ENCODE measurements at places on chromosomes 1 and 21.
A peak's percentile ranks its signal among the peaks of the same experiment; 100 is the strongest.

DNA sequence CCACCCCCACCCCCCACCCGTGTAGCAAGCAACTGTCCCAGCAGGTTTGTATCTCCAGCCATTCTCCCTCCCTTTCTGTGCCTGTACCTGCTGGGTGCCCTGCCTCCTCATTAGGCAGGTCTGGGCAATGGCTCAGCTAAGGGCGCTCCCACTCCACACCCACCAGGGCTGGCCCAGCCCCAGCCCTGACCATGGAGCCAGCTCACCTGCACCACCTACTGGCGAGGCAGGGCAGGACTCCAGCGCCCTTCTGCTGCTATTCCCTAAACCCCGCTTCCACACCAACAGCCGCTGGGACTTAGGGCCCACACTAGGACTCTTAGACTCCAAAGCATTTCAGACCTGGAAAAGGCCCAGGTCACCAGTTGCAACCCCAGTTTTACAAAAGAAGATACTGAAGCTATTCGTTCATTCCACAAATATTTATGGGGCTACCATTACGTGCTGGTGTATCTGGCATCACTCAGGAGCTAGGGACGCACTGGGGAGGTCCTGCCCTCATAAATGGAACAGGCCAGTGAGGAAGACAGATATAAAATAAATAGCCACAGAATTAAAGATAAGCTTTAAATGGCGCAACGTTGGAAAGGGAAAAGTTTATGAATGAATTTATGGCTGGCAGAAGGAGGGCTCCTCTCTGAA is 24.0 kb downstream of the PGLYRP3 start:
- no peak for DNase-seq

GRCh38 chr21:42315296-42315891 is at the start of gene TFF3:
Gene TFF3, minus strand, starts transcription at chr21:42315409. Its CDS starts 35 bp downstream, at chr21:42315374.
- DNase-seq, result no peak

- DNase-seq, result no peak
These were observed 84.3 kb downstream of the HS2ST1 start for GRCh38 chr1:86998727-86999126.

DNA sequence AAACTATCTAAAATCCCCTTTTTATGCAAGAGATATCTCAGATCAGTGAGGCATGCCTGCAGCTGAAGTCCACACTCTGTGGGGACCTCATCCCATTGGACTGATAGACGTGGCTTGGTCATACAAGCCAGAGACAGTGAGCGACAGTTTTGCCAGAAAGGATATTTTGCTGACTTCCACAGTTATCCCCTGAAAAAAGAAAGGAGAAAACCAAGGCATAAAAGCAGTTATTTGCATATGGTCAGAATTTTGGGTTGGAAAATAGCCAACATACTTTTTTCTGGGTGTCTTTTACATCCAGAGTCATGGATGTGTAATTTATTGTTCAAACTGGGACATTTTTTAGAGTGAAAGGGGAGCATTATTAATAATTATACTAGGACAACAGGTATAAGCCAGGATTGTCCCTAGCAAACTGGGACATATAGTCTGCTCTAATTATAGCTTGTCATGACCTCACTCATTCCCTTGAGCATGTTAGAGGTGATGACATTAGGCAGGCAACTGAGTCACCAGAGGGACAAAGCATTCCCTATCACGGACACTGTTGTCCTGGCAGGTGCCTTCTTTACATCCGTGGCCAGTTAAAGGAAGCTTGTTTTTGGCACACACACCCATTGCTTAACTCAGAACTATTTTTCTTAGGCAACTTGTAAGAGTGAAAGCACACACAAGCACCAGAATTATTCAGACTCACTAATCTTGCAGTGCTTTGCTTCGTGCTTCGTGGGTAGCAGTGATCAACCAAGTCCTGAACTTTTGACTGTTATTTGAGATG is 65.5 kb downstream of the PRRX1 start:
- no peak for DNase-seq

DNA sequence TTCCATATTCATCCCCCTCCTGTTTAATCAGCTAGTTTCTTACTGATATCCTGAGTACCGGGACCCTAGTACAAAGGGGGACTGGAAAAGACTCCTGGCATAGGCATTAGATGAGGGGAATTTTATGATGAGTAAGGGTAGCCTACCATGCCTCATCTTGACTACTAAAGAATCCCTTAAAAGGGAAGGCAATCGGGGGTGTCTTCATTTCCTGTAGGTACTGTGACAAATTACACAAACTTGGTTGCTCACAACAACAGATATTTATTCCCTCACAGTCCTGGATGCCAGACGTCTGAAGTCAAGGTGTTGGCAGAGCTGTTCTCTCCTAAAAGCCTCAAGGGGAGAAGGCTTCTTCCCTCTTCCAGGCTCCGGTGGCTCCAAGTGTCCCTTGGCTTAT is 28.9 kb upstream of the RUNX1 start:
- DNase-seq, result no peak

- DNase-seq, result no peak
These were observed 2.2 kb downstream of the RNF19B start for GRCh38 chr1:32962248-32962896.

DNA sequence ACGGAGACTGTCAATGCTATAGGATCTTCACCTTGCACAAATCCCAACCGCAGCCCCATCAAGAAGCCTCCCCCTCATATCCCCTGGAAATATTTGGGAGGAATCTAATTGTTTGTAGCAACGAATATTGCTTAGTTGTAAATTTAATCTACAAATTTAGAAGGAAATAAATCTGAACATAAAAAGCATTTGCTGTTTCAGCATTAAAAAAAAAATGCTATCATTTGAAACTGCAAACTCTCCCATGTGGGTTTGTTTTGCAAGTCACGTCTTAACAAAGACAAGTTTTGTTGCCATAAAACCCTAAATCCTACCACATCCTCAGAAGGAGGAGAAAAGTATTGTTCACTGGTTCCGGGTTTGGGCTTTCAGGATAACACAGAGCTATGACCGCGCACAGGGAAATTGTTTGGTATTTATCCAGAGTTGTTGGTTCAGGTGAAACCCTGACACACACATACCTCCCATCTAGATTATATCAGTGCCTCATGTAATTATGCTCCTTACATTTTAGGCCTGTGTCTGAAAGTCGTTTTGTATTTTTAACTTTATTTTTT is 279.6 kb downstream of the TM2D1 start:
- no peak for DNase-seq

- DNase-seq, result no peak
These were observed 87.2 kb upstream of the CHODL start for GRCh38 chr21:18157406-18157805.

DNA sequence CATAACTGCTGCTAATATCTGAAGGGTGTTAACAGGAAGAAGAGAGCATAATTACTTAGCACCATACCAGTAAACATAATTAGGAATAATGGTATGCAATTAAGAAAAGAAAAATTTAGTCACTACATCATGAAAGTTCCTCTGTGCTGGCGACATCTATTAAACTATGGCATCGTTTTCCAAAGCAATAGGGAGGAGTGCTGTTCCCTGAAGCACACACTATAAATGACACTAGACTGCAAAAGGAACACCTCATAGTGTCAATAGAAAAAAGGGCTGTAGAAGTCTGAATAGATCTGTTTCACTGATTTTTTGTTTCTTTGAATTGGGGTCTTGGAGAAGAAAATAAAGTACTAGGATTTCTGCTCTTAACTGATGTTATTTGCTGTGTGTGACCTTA is 773.6 kb upstream of the B3GALT2 start:
- no peak for DNase-seq

DNA sequence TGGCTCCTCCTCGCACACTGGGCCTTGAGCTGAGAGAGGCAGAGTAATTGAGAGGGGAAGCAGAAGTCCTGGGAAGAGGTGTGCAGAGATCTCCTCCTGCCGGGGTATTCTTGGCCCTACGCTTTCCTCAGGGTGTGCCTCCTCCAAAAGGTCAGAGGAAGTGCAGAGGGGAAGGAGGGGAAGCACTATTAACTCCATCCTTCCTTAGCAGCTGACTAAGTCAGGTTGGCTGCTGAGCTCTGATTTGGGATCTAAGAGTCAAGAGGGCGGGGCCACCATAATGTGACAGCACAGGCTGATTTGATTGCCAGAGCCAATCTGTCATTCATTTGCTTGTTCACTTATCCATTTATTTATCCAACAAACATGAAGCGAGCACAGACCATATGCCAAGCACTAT is 12.3 kb downstream of the ATP2B4 start:
- DNase-seq, result no peak

GRCh38 chr1:58979086-58979485 is 195.2 kb upstream of the JUN start:
- DNase-seq, result no peak

- DNase-seq, result no peak
These were observed 173.2 kb downstream of the RRAGC start for GRCh38 chr1:38686167-38686926.

DNA sequence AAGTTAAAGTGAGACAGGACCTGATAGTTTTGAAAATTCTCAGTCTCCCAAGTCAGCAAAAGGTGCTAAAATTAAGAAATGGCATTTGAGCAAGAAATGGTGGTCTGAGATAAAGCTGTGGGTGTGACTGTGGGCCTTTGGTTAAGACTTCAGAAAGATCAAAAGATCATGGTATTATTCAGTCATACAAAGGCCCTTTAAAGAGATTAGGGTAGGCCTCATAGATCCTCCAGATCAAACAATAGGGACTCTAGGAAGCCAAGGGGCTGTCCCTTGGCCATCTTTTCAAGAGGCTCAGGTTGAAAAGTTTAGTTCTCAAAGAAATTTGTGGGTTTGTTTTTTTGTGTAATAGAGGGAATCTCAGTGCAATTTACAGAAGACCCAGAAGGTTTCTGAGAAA is 8.4 kb downstream of the HMGB4 start:
- no peak for DNase-seq

DNA sequence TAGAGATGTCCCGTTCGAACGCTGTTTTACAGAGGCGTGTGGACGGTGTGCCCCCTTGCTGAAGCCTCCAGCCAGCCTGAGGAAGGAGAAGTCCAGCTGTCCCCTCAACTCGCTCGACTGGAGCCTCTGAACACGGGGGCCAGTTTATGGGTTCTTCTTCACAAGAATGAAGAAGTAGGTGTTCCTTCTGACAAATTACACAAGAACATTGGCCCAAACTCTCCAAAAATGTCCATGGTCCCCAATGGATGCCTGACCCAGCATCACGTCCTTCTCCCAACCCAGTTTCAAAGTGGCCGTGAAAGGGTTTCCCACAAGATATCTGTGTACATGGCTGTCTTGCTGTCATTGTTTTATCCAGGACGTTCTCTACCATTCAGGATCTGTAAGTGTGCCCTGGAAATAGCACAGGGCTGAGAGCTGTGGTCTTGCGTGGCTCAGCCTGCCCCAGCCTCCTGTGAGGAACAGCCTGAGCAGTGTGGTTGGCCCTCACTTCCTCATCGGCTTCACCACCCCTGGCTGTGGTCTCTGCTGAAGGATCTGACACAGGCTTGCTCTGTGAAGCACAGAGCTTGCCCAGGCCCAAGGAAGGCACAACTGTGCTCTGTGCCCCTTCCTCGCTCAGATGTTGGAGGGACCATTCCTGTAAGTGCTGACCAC is 1.0 kb upstream of the S100B start:
- DNase-seq, result peak; percentile 29

DNA sequence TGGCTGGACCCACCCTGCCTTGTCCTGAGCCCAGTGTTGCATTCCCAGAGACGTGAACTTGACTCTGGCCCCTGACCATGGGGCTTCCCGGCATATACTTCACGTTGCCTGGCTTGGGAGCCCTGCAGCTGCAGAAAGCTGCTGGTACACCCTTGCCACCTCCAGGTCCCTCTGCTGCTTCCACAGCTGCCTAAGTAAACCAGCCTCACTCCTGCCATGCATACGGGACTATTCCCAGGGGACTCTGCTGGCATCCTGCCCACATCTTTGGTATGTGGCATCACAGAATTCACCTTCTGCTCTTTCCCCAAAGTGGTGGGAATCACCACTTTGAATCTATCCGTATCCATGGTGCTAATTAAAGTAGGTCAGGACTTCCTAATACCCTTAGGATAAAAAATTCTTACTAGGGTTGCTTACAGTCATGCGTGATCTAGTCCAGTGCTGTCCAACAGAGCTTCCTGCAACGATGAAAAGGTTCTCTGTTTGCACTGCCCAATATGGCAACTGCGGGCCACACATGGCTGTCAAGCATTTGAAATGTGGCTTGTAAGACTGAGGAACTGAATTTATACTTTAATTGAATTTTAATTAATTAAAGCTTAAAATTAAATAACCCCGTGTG is 203.0 kb downstream of the GRIK3 start:
- no peak for DNase-seq

DNA sequence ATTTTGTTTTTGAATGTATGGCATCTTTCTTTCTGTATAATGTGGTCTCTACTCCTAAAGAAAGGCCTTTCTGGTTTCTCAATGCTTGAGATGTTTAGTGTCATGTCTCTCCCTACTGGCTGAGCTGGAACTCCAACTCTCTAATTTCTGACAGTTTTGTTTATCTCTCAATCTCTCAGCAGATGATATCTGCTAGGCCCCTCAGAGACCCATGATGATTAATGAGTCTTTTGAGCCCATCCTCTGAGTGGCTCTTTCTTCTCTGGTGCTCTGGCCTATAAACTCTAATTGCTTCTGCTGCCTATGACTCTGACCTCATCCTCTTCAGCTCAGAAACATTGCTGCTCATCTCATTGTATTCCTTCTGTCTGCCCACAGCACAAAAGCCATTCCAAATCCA is 46.6 kb downstream of the CRB1 start:
- DNase-seq, result no peak

DNA sequence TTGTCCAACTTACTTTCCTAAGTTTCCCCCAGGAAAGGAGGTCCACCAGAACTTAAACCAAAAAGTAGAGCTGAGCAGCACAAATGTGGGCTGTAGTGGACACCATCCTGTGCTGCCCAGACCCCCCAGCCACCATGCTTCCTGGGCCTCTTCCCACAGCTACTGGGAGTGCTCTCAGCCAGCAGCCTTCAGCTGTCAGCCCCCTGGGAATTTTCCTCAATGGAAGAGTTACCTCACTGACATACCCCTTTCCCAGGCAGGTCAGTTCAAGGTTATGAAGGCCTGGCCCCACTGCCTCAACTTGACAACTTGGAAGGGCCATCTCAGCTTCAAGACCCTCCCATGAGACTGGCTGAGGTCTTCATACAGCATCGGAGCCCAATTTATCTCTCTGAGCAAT is 47.7 kb downstream of the CDCP2 start:
- DNase-seq, result no peak

GRCh38 chr1:177270863-177271262 is 100.1 kb downstream of the BRINP2 start:
- DNase-seq, result no peak

GRCh38 chr1:32334864-32335534 is 1.0 kb downstream of the MARCKSL1 start:
- peak; percentile 47 for DNase-seq

- DNase-seq, result no peak
These were observed 124.5 kb downstream of the IGSF21 start for GRCh38 chr1:18232052-18232451.

- no peak for DNase-seq
These were observed 13.2 kb upstream of the TUFT1 start for GRCh38 chr1:151526735-151527525.

DNA sequence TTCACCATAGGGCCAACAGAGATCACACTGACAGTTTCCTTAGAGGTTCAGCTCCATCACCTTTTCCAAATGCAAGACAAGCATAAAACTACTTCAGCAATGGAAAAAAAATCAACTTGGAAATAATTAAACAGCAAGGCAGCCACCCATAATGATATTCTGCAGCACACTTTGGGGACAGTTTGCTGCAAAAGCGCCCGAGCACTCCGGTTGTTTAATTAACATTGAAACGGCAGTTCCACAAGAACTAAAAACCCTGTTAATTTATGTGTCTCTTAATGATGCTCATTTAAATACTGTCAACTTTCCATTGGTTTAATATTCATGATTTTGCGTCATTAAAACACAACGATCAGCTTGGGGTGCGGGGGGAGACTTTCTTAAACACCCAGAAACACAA is 153.2 kb downstream of the ELAVL4 start:
- no peak for DNase-seq
